RPMI8226 (cell line): ENCODE measurements at places on chromosomes 12 and 14.

- no peak for DNase-seq
Measured at GRCh38 chr14:79597566-79597965, 613.7 kb downstream of the DIO2 start.

DNA sequence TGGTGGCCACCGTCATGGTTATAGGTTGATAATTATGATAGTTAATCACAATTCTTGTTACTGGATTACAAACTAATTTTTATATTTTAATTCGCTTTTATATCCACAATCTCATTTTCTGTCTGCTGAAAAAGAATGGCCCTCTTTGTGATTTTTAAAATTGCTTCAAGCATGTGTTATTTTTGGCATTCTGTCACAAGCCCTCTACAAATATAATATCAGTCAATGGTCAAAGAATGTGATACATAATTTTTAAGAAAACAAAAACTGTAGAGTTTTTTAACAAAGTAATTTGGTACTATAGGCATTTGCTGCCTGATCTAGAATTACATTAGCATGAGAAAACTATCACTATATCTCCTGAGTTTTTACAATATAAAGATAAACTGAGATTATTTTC lies 352.0 kb upstream of the TMTC1 start:
- no peak for DNase-seq

GRCh38 chr14:37153483-37153882 lies 18.9 kb downstream of the SLC25A21 start:
- DNase-seq: no peak

DNA sequence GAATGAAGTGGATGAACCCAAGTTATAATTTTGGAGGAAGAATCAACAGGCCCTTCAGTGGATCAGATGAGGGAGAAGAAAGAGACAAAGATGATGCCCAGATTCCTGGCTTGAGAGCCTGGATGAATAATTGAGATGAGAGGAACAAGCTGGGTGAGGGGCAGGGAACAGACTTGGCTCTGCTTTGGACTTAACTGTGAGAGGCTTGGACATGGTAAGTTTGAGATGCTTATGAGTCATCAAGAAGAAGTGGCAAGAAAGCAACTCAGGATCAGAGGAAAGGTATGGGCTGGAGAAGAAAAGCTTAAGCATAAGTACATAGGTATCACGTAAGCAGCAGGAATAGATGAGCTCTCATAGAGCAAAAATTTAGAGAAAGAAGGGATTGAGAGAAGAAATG lies 55.3 kb downstream of the FIGNL2 start:
- DNase-seq: no peak

GRCh38 chr12:12010277-12011039 lies 60.3 kb upstream of the BCL2L14 start:
- peak; percentile 74 for DNase-seq

GRCh38 chr14:94850309-94851211 lies 80.6 kb upstream of the GSC start:
- DNase-seq: peak; percentile 62

GRCh38 chr12:7096979-7097378 lies 4.7 kb upstream of the C1R start:
- DNase-seq: no peak
